ENCODE measurements at places on chromosomes 16 and 17.

- DNase-seq = no peak
Measured at GRCh38 chr16:4529085-4530060, 9.2 kb downstream of the CDIP1 start.

GRCh38 chr17:4492721-4493561 lies 5.7 kb upstream of the SPNS2 start:
- DNase-seq = no peak

GRCh38 chr16:2804728-2805127 lies 6.5 kb downstream of the PRSS41 start:
- no peak for DNase-seq

- no peak for DNase-seq
Measured at GRCh38 chr17:67672592-67673335, 45.0 kb upstream of the NOL11 start.

DNA sequence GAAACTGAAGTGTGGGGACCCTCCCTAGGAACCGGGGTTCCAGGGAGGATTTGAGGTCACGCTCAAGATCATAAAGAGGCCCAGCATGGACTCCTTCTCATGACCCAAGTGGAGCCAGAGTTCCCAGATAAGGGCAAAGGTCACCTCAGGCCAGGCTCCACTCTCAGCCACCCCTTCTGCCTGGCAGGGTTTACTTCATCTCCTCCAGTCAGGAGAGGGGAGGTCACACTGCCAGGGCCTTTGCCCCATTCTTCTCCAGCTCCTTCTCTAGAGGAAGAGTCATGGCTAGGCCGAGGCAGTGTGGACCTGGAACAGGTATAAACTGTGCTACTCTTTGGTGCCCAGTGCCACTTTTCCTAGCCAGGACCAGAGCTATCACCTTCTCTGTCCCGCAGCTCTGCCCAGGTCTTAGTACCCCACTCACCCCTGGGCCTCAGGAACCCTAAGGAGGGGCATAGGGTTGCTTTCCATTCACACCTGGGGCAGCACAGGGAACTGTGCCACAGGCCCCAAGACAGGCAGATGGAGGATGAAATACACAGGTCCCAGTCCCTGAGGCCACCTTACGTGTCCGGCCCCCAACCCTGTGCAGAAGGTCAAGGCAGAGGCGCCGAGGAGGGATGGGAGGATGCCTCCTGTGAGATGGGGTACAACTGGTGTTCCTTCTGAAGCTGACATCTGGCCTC lies 879 bp upstream of the ACSF2 start:
- DNase-seq = no peak

- no peak for DNase-seq
Measured at GRCh38 chr16:2022723-2023091, 3.1 kb downstream of the NPW start.

GRCh38 chr16:50021544-50021943 lies 3.5 kb upstream of the CNEP1R1 start:
- DNase-seq = no peak

DNA sequence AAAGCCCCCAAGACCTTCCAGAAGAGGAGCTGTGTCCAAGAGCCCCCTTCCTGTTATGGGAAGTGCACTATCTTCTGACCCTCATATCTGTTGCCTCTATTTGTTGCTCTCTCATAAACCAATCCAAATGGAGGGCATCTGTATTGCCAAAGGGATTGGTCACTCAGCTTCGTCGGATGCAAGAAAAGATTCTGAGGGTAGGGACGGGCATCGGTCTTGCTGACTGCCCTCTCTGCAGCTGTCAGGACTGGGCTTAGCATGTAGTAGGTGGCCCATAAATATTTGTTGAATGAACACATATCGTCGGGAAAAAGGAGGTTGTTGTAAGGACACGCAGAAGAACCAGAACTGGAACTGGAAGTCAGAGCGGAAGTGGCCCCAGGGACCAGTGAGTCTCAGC lies 44.1 kb downstream of the CCDC42 start:
- DNase-seq = no peak

DNA sequence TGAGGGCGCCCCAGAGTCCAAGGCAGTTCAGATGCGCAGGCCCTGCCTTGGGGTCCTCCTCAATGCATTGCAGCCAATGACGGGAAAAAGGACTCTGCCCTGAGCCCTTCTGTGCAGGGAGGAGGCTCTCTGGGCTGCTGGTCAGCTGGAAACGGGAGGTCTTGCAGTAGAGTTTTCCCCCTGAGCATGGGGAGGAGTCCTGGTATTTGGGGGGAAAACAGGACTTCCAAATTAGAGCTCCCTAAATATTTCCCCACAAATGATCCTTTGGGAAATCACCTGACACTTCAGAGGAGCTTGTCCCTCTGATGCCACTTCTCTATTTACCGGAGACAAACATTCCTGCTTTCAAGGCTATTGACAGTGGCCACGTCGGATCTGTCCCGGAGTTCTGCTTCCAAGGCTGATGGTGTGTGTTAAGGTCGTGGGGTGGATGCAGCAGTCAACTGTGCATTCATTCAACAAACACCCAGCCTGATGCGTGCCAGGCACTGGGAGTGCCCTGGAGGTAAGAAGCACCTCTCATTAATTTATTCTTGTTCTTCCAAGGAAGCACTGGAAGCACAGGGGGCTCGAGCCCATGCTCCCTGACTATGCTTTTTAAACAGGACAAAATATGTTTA lies 73.0 kb upstream of the DNAH17 start:
- no peak for DNase-seq

GRCh38 chr17:55458978-55459377 lies 37.3 kb upstream of the MMD start:
- DNase-seq = peak; percentile 2

DNA sequence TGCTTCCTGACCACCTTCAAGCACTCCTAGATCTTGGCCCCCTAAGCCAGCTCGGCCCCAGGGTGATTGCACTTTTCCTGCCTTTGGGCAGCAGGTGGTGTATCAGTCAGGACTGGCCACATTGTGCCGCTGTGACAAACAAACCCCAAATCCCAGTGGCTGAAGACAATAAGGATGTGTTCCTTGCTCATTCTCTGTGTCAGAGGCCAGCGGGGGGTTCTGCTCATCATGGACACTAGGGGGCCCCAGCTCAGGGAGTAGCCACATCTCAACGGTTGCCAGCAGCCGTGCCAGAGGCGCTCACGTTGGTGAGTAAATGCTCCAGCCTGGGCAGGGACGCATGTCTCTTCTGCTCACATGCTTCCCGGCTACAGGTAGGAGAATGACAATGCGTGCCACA lies 60.4 kb downstream of the ZDHHC7 start:
- no peak for DNase-seq

Measured in stimulated activated CD4-positive, alpha-beta T cell treated with anti-CD3 and anti-CD28 coated beads, Interleukin-2, amount 100 ng/mL, for 4 hours (primary cell).